ENCODE measurements at places on chromosomes 3 and 15. TPM values are rescaled to one million over a fixed set of nuclear protein-coding genes. Genes with fewer than 3 reads are reported as not detected.

Gene RGMA
- total RNA-seq = not detected

Gene WDR93
- total RNA-seq = not detected

Gene IL17RC
- total RNA-seq = 0.27 TPM

Gene LNP1
- 2.0 TPM for total RNA-seq

Gene CX3CR1
- 0.48 TPM for total RNA-seq

Gene GFM1
- total RNA-seq = 59.1 TPM

Gene TTLL13
- total RNA-seq = 1.3 TPM

Gene C3orf22
- not detected for total RNA-seq

Gene RLBP1
- total RNA-seq = 0.52 TPM

Gene SLCO2A1
- total RNA-seq = not detected

Gene TGM5
- total RNA-seq = 0.21 TPM

Gene MKRN3
- 1.0 TPM for total RNA-seq

Gene DAG1
- 17.0 TPM for total RNA-seq

Gene TM4SF1
- not detected for total RNA-seq

Measured in activated T-helper 2 cell treated with anti-CD3 and anti-CD28 coated beads, Interferon-gamma antibody, Interleukin-2, Interleukin-4, amounts not matched to agents 10 μg/mL and 5 μg/mL and 100 μg/mL, durations not matched to agents 14 hours and 24 hours and 36 hours (primary cell).